ENCODE measurements at places on chromosomes 6 and 20. TPM values are rescaled to one million over a fixed set of nuclear protein-coding genes. Genes with fewer than 3 reads are reported as not detected.

GRCh38 chr6:131033631-131034030, 29.4 kb downstream of the EPB41L2 start:
- DNase-seq: no peak

- no peak for DNase-seq
These were observed 12.5 kb downstream of the RALGAPA2 start for GRCh38 chr20:20699917-20700316.

DNA sequence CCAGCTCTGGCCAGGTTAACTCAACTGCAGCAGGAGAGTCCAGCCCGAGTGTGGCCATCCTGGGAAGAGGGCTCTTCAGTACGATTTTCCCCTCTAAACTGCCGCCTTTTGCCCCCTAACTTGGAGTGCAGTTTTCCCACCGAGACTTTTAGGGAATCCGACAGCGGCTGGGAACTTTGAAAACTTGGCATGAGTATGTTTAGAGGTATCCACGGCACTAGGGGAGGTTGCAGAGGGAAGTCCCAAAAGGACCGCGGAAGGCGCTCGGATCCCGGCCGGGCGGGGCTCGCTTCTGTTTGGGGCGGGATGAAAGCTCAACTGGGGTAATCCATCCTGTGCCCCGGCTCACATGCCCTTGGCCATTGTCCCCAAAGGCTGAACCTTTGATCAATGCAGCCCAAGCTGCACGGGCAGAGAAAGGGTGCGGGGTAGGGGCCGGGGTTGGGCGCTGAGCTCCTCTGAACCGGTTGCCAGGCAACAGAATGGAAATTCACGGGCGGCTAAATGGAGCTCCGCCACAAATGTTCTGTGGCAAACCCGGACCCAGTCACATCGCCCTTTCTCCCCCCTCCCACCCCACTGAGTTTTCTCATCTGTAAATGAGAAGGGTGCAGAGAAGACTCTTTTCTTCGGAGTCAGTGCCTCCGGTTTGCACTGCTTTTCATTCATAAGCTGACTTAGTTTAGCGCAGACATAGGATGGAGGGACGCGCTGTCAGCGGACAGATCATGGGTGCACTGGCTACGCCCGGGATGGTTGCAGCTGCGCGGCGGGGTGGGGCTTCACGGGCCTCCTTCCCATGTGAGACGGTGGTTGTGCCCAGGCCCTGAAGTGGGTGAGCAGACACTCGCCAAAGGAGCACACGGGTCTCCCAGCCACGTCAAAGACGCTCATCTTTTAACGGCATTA, 2.3 kb downstream of the BMP6 start:
- peak; percentile 78 for DNase-seq

SLC12A5 gene
- 66.5 TPM for polyA plus RNA-seq

LRRC73 gene
- 6.2 TPM for polyA plus RNA-seq

BMP2 gene
- polyA plus RNA-seq: 4.4 TPM
